Upper lobe of left lung (tissue), 6 donors: ENCODE measurements at places on chromosomes 5 and 9. TPM values are rescaled to one million over a fixed set of nuclear protein-coding genes. Genes with fewer than 3 reads are reported as not detected.

- no peak for DNase-seq
Measured at GRCh38 chr5:57193757-57194413, 20.0 kb downstream of the GPBP1 start.

- DNase-seq: no peak
Measured at GRCh38 chr9:600006-600405, 241.5 kb upstream of the DMRT1 start.

Gene SLC36A3
- not detected for total RNA-seq

- no peak for DNase-seq
Measured at GRCh38 chr9:128593039-128593438, 40.7 kb downstream of the SPTAN1 start.

Gene TSSK1B
- total RNA-seq: not detected

DNA sequence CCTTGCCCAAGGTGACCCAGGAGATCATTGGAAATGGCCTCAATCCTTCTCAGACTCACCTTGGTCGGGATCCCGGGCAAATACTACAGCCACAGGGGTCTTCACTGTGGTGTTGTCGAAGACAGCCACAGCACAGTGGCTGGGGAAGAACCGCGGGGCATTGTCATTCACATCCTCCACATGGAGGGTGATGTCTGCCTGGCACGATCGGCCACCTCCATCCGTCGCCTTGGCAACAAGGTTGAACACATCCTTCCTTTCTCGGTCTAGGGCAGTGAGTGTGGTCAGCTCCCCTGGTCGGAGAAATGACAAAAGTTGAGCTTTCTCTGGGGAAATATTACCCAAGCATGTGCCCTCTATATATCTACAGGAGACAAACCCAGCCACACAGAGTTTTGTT is 56.8 kb downstream of the FAT2 start:
- no peak for DNase-seq

Gene WNT8A
- not detected for total RNA-seq

Gene ADAMTS19
- not detected for total RNA-seq

Gene GABRB2
- 1.5 TPM for total RNA-seq

DNA sequence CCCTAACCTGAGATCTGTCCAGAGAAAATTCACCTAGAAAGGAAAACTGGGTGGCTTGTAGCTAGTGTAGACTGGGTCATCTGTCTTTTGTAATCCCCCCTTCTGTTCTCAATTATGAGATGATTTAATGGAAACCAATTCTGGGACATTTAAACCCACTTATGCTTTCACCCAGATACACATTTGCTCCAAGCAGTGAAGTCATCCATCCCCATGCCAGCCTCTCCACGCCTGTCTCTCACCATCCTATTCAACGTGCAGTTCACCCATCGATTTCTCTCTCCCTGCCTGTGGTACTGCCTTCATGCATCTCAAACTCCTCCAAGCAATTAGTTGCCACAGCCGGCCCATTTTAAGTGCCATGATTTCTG is 1.8 kb downstream of the PHF19 start:
- no peak for DNase-seq

DNA sequence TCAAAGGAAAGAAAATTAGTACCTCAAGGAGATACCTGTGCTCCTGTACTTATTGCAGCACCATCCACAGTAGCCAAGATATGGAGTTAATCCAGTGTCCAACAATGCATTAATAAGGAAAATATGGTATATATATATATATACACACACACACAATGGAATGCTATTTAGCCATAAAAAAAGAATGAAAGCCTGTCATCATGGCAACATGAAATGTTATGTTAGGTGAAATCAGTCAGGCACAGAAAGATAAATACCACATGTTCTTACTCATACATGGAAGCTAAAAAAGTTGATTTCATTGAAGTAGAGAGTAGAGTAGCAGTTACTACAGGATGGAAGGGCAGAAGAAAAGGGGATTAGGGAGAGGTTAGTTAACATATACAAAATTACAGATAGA is 601.5 kb downstream of the ANXA1 start:
- DNase-seq: no peak

Gene ZNG1A
- total RNA-seq: 35.0 TPM

Gene DTWD2
- total RNA-seq: 7.9 TPM

Gene KCNN2
- total RNA-seq: 1.9 TPM

Gene ITGA2
- total RNA-seq: 13.3 TPM

Gene PFN3
- not detected for total RNA-seq

- no peak for DNase-seq
Measured at GRCh38 chr9:111871499-111871855, 25.1 kb upstream of the UGCG start.

Gene HTR1A
- total RNA-seq: not detected

- DNase-seq: no peak
Measured at GRCh38 chr5:66608501-66608900, 12.3 kb downstream of the MAST4 start.

Gene RUSC2
- 16.0 TPM for total RNA-seq
